ENCODE measurements at places on chromosomes 5 and 9.

- no peak for DNase-seq
Measured at GRCh38 chr5:38400365-38400764, 142.0 kb downstream of the EGFLAM start.

GRCh38 chr5:159309689-159310433, 20.4 kb downstream of the IL12B start:
- DNase-seq, result no peak

- DNase-seq, result no peak
Measured at GRCh38 chr5:68749631-68750030, 344.2 kb upstream of the SLC30A5 start.

DNA sequence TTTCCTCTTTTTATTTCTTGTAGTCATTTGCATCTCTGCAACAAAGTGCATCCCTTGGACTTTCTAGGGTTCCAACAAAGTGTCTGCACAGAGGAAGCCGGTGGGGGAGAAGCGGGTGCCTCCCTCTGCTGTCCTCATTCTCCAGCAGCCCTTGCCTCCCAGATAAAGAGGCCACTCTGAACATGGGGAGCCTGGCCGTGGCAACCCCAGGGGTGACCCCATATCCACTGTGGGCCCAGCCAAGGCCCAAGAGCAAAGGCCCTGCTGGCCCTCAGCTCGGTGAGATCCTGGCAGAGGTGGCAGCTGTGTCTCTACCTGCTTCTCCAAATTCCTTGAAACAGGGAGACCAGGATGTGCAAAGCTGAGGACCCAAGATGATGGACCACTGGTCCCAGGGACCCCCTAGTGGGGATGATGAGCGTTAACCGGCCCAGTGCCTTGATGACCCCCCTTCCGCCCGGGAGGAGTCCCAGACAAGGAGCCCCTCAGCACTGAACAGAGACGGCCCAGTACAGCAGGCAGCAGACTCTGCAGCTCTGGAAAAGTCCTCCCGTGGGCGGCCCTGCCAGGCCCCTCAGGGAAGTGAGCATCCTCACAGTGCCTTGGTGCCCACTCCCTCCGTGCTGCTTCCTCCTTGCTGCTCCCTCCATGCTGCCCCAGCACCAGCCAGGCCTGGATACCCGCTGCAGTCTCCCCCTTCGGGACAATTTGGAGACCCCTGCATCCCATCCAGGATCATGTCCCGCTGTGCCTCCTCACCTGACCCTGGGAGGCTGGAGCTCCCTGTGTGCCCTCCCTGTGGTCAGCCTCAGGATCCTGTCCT, 62.5 kb downstream of the MRPL36 start:
- no peak for DNase-seq

DNA sequence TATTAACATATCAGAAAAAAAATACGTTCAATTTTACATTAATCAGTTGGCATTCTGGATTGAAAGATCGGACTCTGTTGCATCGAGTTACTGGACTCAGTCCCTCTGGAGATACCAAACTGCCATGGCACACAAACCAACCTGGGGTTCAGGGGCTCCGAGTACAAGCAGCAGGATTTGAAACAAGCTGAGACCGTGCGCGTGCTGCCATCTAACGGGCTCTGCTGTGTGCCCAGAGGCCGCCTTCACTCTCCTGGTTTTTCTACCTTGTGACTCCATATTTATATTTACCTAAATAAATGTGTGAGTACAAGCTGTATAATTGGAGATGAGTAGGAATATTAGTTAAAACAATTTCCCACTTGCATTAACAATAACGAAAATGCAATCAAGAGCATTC, 48.2 kb downstream of the ANXA1 start:
- no peak for DNase-seq

- DNase-seq, result no peak
Measured at GRCh38 chr5:168152660-168153059, 138.8 kb upstream of the WWC1 start.

DNA sequence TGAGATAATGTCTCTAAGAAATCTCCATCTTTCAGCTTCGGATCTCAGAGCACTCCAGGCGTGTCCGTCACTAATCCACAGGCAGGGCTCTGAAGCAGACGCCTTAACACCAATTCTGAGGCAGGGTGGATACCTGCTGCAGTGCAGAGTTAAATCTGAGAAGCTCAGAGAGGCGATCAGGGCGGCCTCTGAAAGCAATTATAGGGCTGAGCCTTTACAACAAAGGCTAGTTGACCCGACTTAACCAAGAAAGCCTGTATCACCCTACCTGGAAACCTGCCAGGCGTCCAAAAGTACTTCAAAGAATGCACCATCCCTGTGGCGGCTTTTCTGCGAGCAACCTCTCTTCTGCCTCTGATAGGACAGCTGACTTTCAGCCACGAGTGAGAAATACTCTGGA, 134.8 kb upstream of the MSX2 start:
- DNase-seq, result no peak

- no peak for DNase-seq
Measured at GRCh38 chr5:176879663-176880361, 19.3 kb downstream of the HK3 start.

GRCh38 chr9:15843931-15844330, 291.1 kb downstream of the CCDC171 start:
- DNase-seq, result no peak
